ENCODE measurements at places on chromosomes 6 and 20.
A peak's percentile ranks its signal among the peaks of the same experiment; 100 is the strongest.

DNA sequence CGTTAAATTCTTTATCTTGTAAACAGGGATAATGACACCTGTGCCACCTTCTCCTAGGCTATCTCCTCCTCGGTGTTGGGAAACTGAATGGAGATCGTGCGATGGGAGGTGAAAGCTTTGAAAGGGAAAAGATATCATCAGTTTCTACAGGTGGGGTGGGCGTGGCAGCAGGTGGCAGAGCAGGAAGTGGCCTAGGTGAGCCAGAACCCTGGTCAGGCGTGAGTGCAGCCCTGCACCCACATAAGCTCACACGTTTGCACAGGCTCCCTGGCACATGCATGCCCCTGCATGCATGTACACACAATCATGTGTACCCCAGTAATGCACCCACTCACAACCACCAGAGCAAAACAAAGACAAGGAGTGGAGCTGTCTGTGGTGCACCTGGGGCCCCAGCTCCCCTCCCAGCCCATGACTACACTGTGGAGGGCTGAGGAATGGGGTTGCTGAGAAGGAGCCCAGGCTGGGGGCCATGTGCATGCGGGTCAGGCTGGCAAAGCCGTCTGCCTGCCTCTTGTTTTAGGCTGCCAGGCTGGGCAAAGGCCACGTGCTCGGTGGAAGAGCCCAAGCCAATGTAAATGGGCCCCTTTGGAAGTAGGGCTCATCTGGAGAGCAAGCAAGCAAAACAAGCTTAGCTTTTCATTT is 61.5 kb downstream of the TFAP2C start:
- DNase-seq: no peak

DNA sequence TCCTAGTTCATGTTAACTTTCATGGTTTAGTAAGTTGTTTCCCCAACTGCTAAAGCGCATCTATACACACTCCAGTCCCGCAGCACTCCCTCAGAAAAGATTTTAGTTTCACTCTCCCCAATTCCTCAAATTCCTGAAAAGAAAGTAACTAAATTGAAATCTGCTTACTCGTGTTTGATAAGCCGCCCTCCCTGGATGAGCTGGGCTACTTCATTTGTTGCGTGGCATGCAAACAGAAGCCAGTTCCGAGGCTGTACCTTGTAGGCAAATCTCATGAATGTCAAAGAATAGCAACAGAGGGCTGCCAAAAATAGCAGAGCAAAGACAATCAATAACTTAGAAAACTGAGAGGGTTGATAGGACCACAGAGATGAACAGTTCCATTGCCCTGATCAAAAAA is 16.9 kb downstream of the MPC1 start:
- DNase-seq: no peak

- DNase-seq: no peak
These were observed 207.9 kb downstream of the ERMARD start for GRCh38 chr6:169959136-169960002.

DNA sequence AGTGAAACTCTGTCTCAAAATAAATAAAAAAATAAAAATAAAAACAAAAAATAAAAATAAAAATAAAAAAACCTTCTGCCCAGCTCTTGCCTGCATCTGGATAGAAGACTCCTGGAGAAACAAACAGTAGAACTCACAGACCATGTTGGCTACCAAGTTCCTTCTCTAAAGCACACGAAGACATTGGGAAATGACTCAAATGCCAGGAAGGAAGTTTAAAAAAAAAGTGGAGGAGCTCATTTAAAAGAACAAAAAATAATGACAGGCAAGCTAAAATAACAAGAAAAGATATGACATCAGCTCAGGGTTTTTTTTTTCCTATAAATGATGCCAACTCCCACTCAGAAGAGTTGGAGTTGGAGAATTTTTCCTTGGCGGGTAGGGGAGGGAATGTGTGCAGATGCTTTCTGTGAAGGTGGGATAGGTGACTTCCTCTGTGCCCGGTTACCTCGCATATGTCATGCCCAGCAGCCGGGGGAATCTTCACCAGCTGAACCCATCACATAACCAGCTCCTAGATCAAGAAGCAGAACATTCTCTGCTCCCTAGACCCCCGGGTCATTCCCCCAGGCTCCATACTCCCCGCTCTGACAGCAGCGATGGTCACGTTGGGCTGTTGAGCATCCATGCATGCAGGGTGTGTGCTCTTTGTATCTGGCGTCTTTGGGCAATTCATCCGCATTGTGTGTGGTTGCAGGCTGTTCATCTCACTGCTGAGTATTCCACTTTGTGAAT is 17.3 kb upstream of the CD93 start:
- DNase-seq: no peak

GRCh38 chr6:11228935-11229654 is 3.4 kb downstream of the NEDD9 start:
- no peak for DNase-seq

DNA sequence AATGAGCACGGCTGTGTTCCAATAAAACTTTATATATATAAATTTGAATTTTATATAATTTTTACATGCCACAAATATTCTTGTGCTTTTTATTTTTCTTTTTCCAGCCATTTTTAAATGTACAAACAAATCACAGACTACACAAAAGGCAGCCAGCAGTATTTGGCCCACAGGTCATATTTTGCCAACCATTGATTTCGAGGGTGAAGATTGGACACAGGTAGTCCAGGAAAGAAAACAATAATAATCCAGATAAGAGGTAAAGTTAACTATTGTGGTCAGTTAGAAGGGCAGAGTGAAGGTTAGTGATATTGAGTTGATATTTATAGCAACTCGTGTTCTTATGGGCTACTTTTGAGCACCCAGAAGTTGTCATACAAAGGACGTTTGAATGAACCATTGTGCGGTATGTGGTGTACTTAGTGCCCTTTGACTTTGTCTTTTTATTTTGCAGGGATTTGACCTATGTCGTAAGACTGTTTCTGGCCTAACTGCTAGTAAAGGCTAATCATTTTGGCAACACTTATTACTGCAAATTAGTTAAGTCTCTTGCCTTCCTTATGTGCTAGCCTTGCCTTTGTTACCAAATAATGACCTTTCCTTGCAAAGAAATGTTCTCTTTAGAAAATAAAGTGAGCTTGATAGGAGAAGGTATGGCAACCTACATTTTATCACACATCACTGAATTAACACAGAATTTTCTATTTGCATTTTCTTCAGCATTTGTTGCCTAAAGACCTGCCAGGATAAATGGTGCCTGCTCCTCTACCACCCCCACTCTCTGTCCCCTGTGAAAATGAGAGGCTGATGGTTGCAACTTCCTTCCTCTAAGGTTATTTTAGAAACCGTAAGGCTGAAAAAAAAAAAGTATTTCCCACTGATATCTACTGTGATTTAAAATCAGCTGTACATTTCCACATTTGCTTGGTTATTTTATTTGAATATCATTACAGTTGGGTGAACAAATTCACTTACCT is 493.9 kb upstream of the SOX4 start:
- no peak for DNase-seq

GRCh38 chr6:26271668-26272024 is 93.4 kb upstream of the BTN3A2 start:
- DNase-seq: no peak

DNA sequence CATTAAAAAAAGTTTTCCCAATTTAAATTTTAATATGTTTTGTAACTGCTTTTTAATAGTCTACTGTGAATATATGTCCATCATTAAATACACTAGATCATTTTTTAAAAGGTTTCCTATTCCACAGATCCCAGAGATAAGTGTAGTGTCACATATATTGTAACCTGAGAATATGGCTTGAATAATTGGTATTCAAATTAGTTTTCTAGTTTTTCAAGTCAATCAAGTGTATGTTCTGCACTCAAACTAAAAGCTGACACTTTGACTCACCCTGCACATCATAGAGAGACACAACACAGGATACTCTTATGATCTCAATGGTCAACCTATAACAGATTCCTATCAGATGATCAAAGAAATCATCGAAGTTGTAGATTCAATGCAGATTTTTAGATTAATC is 49.1 kb downstream of the ZHX3 start:
- no peak for DNase-seq

GRCh38 chr6:75318900-75319299 is 34.3 kb upstream of the TMEM30A start:
- DNase-seq: no peak

DNA sequence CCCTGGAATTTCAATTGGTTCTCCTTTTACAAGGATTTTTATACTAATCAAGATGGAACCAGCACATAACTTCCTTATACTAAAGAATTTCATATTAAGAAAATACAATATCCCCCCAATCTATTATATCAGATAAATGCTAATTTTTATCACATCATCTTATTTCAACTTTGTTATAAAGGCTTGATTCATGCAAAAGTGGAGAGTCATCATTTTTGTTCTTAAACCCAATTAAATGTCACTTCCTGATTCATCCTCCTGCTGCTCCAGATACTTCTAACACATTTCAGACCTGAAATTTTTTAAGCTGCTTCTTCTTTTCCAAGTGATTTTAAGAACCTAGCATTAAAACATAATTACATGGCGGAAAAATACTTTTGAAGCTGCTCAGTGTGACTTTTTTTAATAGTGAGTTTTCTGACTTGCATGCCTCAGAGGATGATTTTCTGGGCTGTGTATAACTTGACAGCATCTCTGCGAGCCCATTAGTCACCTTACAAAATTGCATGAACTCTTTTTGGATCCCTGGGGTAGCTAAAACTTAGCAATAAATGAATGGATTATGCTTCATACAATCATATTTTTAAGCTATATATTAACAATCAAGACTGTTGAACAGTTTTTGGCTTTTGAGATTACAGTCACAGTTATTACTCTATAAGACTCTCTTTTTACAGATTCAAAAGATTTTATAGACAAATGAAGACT is 134.1 kb downstream of the ELOVL4 start:
- no peak for DNase-seq

DNA sequence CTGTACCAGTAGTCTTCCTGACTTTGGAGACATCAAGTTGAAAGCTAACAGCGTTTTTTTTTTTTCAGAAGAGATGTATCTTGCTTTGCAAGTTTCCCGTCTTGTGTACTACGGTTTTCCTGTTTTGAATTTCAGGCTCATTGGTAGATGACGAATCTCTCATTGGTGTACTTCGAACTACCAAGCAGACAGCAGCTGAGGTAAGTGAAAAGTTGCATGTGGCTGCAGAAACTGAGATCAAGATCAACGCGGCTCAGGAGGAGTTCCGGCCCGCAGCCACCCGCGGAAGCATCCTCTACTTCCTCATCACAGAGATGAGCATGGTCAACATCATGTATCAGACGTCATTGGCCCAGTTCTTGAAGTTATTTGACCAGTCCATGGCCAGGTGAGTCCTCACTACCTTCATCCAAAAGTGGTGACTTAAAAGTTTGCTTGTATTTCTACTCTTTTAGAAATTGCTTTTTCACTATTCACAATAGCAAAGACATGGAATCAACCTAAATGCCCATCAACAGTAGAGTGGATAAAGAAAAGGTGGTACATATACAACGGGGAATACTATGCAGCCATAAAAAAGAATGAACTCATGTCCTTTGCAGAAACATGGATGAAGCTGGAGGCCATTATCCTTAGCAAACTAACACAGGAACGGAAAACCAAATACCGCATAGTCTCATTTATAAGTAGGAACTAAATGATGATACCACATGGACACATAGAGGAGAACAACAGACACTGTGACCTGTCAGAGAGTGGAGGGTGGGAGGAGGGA is 110.6 kb upstream of the GLP1R start:
- DNase-seq: no peak

DNA sequence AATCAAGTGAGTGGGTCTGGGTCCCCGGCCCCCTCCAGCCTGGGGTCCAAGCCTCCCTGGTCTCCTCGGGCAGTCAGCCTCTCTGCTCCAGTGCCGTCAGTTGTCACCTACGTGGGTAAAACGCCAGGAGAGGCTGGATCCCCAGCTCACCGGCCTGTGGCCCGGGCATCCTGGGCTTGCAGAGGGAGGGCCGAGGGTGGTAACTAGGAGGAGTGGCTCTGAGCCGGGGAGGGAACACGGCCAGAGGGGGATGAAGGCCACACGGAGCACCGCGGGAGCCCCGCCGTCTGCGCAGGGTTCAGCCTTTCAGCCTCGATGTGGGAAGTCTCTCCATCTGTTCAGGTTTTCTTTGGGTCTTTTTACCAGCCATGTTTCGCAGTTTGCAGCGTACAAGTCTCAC is 29.5 kb upstream of the BHLHE23 start:
- DNase-seq: no peak

- no peak for DNase-seq
These were observed 49.9 kb upstream of the TOP1 start for GRCh38 chr20:40978761-40979160.

DNA sequence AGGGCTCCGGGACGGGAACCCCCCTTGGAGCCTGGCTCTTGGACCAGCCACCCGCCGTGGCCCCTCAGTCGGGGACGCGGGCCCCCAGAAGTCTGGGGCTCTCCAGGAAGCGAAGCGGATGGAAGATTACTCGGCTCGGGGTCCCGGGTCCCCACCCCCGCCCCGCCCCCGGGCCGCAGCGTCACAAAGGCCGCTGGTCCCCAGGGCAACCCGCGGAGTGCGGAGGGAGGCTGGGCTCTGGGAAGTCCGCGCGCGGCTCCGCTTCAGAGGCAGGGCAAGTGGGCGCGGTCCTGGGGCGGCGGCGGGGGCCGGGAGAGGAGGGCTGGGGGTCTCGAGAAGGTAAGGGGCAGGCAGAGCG is at the start of gene FNDC11:
FNDC11 (plus strand) TSS at position 227 of the 358 bp plus-strand sequence. CDS start 1,505 bp downstream, outside the sequence.
- DNase-seq: peak; percentile 73

- no peak for DNase-seq
These were observed 120.3 kb downstream of the IMPG1 start for GRCh38 chr6:75952128-75952527.

GRCh38 chr6:1581120-1581991 is 28.4 kb upstream of the FOXC1 start:
- DNase-seq: no peak

DNA sequence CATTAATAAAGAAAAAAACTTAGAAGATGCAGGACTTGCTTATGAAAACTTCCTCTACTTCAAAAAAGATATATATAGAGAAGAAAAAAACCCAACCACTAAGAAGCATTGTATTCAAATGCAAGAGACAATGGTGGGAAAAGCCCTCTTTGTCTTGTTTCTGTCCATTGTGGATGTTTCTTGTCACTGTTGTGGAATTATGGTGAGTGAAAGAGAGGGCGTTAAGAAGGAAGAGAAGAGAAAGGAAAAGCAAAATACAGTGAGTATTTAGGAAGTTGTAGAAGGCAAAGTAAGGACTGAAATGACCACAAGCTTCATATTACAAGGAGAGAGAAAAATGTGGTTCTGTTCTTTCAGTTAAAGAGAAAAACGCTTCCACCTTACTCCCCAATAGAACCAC is 14.1 kb upstream of the THBD start:
- no peak for DNase-seq

- DNase-seq: no peak
These were observed 420 bp downstream of the SOX4 start for GRCh38 chr6:21593927-21594415.

DNA sequence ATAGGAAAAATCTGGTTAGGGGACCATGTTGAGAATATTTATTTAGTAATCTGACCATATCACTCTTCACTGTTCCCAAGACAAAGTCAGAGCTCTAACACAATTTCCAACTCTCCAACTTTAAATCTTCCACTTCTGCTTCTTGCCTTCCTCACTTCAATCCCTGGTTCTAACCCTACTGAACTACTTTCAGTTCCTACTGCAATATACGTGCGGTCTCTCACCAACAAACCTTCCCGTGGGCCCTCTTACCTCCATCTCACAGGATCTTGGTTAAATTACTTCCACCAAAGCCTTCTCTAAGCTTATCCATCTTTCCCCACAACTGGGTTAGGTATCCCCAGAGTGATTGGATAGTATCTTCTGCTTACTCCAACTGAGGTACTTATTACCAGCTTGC is 8.0 kb downstream of the EIF2S2 start:
- no peak for DNase-seq

All from HuH-7 (cell line).